ENCODE measurements at places on chromosomes 13 and 19.

DNA sequence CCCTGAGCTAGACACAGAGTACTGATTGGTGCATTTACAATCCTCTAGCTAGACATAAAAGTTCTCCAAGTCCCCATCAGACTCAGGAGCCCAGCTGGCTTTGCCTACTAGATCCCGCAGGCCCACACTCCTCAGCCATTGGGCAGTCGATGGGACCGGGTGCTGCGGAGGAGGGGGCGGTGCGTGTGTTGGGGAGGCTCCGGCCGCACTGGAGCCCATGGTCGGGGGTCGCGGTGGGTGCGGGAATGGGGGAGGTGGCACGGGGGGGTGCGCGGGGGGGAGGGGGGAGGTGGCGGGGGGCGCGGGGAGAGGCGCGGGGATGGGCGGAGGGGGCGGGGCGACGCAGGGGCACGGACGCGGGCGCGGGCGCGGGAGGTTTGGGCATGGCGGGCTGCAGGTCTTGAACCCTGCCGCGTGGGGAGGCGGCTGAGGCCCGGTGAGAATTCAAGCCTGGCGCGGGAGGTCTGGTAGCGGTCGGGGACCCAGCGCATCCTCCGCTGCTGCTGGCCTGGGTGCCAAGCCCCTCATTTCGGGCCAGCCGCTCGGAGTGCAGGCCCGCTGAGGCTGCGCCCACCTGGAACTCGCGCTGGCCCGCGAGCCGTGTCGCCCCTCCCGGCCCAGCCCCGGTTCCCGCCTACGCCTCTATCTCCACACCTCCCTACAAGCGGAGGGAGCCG is 674.1 kb downstream of the SLITRK5 start:
- DNase-seq, result no peak

GRCh38 chr19:50835785-50836542 is 2.6 kb upstream of the KLK15 start:
- peak; percentile 66 for DNase-seq

DNA sequence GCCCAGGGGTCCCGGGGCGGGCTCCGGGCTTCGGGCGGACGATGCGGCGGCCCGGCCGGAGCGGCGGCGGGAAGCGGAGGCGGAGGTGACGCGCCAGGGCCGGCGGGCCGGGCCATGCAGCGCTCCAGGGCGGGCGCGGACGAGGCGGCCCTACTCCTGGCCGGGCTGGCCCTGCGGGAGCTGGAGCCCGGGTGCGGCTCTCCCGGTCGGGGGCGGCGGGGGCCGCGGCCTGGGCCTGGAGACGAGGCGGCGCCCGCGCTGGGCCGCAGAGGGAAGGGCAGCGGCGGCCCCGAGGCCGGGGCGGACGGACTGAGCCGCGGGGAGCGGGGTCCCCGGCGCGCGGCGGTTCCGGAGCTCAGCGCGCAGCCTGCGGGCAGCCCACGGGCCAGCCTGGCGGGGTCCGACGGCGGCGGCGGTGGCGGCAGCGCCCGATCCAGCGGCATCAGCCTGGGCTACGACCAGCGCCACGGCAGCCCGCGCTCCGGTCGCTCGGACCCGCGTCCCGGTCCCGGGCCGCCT is 362 bp downstream of the WTIP start:
- DNase-seq, result peak; percentile 72

GRCh38 chr19:44438441-44438840 is 9.8 kb downstream of the ZNF229 start:
- DNase-seq, result no peak

DNA sequence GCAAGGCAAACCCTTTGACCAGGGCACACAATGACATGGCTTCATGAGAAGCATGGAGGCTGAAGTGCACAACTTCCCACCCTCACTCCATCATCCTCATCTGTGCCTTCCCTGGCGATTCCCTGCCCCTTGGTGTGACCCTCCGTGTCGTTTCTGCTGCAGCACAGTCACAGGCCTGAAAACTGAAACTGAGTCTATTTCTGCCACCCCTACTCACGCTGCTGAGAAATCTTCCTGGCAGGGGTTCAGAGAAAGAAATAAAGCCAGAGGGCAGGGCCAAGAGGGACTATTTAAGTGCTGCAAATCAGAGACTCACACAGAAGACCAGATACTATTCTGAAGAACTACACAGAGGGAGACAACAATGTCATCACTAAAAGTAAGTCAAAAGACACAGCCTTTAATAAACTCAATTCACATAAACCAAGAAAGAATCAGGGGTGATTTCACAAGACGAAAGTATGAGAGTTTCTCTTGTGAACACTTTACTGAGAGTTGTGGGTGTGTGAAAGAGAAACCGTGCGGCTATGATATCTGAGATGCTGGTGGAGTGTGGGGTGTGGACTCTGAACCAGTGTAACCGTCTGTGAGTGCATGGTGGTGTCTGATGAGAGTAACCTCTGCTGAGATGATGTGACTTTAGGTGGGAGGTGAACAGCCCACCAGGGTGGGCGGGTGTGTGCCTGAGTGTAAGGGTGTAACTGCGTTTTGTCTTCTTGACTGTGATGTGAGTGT is 23.5 kb downstream of the LGALS16 start:
- no peak for DNase-seq

- no peak for DNase-seq
These were observed 4.6 kb upstream of the TSHZ3 start for GRCh38 chr19:31353833-31354232.

- DNase-seq, result peak; percentile 9
These were observed 351.2 kb upstream of the ARGLU1 start for GRCh38 chr13:106919133-106919532.

DNA sequence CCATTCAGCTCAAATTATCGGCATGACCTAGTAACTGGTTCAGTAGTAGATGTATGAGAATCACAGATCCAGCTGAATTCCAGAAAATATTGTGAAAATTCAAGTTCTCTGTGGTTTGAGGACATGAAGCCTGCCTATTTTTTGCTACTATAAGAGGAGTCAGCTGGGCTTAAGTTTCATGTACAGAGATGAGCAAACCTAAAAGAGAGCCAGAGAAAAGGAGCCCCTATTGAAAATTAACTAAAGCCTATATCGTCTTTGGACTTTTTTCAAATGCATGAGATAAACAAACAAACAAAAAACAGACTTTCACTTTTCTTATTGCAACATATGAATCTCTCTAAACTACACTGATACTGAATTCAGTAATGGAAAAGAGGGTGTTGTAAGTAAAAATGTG is 106.8 kb upstream of the SPRY2 start:
- DNase-seq, result no peak

GRCh38 chr13:57409121-57409520 is 222.4 kb upstream of the PCDH17 start:
- no peak for DNase-seq

DNA sequence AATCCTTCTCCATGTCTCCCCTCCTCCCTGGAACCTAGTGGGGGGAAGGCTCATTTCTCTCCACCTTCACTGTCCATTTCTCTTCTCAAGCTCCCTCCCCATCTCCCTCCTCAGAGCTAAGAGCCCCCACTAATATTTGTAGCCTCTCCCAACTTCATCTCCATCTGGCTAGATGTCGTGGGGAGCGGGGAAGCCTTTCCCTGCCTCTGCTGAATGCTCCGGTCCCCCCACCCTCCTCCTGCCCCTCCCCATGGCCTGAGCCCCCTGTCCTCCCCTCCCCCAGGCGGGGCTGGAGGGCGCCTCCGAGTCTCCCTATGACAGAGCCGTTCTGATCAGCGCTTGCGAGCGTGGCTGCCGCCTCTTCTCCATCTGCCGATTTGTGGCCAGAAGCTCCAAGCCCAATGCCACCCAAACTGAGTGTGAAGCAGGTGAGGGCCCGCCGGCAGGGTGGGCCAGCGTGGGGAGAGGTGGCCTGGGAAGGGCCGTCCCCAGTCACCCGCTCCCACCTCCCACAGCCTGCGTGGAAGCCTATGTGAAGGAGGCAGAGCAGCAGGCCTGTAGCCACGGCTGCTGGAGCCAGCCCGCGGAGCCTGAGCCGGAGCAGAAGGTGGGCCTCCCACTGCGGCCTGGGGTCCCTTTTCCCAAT is 1.0 kb downstream of the TMEM59L start:
- DNase-seq, result no peak

DNA sequence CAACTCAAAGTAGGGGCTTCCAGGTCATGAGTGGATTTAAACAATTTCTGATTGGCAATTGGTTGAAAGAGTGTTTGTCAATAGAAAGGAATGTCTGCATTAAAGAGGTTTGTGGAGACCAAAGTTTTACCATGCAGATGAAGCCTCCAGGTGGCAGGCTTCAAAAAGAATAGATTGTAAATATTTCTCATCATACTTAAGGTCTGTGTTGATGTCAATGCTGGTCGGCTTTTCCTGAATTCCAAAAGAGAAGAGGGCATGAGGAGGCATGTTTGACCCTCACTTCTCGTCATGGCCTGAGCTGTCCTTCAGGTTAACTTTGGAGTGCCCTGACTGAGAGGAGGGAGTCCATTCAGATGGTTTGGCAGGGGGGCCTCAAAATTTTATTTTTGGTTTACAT is 125.4 kb upstream of the RFC3 start:
- DNase-seq, result no peak

GRCh38 chr13:23810685-23811240 is 78.4 kb downstream of the MIPEP start:
- DNase-seq, result no peak

- DNase-seq, result peak; percentile 63
These were observed 160.1 kb downstream of the COG6 start for GRCh38 chr13:39815345-39816111.

DNA sequence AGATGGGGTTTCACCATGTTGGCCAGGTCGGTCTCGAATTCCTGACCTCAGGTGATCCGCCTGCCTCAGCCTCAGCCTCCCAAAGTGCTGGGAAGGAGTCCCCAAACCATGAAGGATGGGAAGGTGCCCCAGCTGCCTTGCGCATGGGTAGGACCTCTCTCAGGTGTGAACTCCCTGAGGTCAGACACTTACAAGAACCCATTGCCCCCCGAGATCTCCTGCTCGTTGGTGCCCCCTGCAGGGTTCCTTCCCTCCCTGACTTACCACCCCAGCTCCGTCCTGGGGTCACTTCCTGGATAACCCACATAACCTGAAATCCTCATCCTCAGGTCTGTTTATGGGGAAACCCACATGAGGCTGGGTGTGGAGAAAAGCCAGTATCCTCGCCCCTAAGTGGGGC is 41.7 kb downstream of the UNC13A start:
- DNase-seq, result no peak

DNA sequence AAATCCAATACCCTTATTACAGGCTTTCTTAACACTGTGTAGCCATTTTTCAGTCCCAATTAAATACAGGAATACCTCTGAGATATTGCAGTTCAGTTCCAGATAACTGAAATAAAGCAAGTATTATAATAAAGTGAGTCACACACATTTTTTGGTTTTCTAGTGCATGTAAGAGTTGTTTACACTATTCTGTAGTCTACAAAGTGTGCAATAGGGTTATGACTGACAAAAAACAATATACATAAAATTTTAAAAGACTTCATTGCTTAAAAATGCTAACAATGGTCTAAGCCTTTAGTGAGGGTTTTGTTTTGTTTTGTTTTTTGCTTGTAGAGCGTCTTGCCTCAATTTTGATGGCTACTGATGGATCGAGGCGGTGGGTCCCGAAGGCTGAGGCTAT is 434.4 kb upstream of the NBEA start:
- DNase-seq, result no peak

GRCh38 chr19:2294687-2295335 is 12.8 kb upstream of the PEAK3 start:
- DNase-seq, result no peak

DNA sequence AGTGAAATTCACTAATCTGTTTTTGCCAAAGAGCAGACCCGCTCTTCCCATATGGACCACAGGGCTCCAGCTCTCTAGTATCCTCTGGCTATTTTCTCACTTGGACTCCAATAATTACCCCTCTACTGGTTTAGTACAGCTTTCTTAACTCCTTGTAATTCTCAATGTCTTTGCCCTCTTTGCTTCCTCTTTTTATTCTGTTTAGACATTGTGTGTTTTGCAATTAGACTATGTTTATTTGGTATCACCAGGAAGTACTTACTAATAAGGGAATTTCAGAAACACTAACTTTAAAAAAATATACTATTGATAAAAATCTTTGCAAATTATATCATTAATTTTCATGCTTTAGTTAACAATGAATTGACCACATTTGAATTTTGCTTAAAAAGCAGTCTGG is 111.6 kb upstream of the OBI1 start:
- DNase-seq, result no peak

- DNase-seq, result no peak
These were observed 13.6 kb downstream of the ZNF490 start for GRCh38 chr19:12596927-12597548.

- DNase-seq, result peak; percentile 93
These were observed 552 bp upstream of the GRWD1 start for GRCh38 chr19:48445256-48445605.

GRCh38 chr13:39538816-39539790 is 63.9 kb downstream of the LHFPL6 start:
- peak; percentile 52 for DNase-seq

GRCh38 chr13:48201044-48201443 is 32.0 kb upstream of the ITM2B start:
- no peak for DNase-seq

DNA sequence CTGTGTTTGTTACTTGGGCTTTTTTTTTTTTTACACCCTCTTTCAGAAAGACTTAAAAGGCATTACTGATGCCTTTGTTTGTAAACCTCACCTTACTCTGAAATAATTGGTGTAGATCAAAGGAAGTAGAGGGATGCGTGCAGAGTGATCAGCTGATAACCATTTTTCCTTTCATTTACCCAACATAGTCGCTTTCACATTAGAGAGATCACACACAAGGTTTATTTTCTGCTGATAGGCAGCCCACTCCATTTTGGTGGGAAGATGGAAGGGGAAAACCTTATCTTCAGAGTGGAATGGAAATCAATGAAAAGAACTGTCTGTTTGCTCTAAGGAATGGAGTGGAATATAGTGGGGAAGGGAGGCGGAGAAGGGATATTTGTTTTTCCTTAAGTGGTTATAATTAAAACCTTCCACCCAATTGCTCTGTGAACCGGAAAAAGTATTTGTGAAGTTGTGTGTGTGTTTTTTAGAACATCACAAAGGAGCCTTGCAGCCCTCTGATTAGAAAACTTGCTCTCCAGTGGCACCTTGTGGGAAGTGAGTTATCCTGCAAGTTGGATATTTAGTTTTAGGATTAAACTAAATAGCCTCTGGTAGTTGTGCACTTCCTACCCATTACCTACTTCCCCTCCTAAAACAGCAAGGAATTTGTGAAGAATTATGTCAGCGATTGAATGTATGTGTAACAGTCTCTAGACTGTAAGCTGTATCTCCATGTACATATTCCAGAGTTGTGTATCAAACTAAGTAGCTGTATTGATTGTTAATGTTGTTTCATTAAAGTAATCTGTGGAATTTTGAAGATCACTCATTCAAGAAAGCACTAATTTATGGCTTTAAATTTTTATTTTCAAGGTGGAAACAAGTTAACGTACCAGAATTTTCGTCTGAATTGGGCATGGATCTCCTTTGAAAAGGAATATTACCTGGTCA is 76.8 kb downstream of the FREM2 start:
- peak; percentile 49 for DNase-seq

DNA sequence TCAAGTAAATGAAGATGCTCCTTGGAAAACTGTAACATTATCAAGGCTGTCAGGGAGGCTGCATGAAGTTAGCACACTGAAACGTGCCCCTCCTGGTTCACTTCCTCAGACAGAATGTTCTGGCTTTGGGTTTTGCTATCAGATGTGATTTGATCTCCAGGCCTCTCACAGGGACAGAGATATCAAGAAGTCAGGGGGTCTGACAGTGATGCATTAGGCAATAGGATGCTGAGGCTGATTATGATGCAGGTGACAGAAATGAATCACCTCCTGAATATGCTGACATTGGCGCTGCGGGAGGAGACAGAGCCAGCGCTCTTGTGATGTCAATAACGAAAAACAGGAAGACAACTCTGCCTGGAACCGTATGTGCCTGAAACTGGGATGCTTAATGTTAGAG is 278.5 kb downstream of the DCT start:
- DNase-seq, result no peak
